CD4-positive, alpha-beta T cell treated with Interferon alpha-2 for 1 hour (primary cell): ENCODE measurements at places on chromosomes 2 and 18.

DNA sequence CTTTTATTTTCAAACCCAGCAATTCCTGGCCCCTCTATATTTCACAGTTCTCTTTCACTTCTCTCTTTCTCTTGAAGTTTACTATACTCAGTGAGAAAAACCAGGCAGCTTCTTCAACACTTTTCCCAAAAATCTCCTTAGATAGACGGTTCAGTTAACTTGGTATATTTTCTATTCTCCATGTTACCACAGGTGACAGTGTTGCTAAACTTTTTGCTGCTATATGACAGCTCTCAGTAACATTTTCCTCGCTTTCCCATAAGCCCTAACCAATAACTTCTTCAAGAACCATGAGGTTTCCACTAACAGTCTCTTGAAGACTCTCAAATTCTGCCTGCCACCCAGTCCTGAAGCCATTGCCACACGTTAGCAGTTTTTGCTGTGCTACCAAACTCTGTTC, 45.8 kb downstream of the CYBRD1 start:
- DNase-seq, result no peak

DNA sequence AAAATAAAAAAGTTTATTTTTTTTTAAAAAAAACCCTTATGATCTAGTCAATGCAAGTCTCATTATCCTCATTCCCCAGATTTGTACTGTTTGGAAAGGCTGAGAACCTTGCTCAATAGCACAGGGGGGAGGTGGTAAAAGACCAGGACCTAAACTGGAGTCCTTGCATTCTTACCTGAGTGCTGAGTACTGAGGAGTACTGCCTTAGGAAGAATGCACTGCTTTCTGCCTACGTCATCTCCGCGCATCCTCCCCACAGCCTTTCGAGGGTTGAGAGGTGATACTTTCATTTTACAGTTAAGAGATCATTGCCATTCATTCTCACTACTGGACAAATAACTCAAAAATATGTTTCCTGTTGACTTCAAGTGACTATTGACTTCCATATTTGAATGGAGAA, 73.8 kb downstream of the MAP3K20 start:
- peak; percentile 34 for DNase-seq

DNA sequence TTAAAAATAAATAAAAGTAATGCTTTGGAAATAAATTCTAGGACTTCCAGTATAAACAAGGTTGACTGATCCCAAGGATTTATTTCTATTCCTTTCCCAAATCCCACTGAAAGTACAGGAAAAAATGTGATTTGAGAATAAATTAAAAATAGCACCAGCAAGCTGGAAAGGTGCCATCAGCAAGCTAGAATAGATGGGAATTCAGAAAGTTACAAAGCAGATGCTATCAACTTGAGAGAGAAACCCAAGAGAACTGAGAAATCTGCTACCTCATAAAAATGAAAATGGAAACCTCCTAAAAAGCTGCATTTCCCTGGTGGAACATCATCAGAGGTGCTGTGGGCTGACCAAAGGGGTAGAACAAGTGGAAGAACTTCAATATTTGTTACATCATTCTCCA, 148.6 kb upstream of the KCNJ3 start:
- DNase-seq, result no peak

GRCh38 chr2:29586919-29587318, 334.5 kb downstream of the ALK start:
- no peak for DNase-seq

DNA sequence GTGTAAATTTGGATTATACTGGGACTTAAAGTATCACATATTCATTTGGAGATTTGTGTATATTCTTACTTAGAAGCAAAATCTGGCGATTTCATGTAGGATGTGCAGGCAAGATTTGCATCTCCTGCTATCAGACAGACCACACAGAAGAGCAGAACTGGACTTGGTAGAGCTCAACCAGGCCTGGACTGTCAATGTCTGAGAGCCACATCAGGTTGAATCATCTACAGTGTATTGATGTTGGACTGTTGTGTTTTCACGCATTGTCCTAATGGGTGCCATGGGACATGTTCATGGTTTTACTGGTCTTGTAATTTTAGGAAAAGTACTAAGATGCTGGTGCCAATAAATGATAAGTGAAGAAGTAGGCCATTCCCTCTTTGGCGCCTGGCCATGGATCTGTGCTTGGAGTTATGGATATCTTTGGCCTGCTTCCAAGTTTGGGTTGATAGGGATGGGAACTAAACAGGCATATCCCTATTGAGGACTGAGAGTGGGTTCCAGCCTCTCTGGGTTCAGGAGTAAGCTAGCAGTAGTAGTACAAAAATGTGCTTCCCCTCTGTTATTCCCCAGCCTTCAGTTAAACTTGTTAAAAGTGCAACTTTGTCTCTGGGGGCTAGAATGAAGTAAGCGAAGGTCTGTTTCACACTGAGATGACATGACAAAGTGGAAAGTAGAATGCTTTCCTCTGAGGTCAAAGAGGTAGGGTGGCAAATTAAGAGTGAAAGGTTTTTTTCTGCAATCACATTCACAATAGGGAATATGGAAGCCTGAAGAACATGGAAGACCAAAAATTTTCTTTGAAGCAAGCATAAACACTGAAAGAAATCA, 49.2 kb upstream of the NEMP2 start:
- no peak for DNase-seq

- no peak for DNase-seq
Measured at GRCh38 chr2:230915319-230915718, 9.7 kb downstream of the GPR55 start.

- DNase-seq, result no peak
Measured at GRCh38 chr2:229154381-229154780, 116.7 kb downstream of the PID1 start.

DNA sequence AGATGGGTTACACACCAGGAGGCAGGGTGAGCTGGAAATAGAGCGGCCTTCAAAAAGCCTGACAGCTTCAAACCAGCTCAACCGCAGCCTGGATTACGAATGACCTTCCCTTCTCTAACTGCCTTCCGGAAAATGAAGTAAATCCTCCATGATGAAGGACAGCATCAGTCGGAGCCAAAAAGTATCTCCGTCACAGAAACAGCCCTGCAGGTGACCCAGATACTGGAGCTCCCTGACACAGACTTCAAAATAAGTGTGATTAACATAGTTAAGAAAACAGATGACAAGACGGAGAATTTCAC, 10.3 kb upstream of the CIB4 start:
- no peak for DNase-seq

DNA sequence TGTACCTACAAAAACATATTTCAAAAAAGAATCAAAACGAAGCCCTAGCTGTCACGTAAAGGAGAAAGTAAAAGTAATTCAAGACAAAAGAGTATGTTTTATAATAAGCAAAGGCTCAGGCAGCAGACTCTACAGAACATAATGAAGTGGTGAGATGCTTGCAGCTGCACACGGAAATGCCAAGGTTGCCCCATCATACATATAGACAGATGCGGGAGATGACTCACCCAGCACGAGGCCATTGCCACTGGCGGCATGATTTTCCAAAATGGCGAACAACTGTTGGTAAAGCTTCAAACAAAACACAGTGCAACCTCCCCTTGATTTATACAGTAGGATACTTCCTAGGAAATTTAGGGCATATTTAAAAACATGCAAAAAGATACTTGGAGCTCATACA, 26.0 kb upstream of the C1QL2 start:
- DNase-seq, result no peak

DNA sequence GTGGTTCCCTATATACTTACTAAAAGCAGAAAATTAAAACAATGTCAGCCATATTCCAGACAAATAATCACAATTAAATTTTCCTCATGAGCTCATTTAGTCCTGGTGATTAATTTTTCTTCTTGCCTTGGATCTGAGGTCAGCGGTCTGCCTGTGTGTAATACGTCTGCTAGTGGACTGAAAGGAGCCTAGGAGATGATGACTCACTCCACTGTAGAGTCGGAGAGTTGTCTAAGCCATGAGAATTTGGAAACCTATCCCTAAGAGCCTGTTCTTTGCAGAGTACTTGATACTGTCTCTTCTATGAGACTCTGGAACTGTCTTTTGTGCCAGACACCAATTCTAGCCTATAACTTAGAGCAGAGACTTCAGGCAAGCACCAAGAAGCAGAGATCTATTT, 94.2 kb upstream of the RAB27B start:
- DNase-seq, result no peak

GRCh38 chr2:136204971-136205370, 87.0 kb upstream of the CXCR4 start:
- no peak for DNase-seq

DNA sequence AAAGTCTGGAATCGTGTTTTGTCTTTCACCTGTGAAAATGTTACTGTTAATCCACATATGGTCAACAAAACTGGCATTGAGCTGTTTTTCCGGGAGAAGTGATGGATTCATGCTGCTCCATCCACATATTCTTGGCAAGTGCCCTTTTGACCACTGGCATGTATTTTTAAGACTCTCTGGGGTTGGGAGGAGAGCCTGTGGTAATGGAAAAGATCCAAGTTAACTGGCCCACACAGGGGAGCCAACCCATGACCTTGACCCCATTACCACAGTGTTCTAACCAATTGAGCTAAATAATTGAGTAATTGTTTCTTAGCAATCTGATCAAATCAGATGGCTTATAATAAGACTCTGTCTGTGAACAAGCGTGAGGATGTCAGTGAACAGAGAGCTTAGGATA, 296.2 kb upstream of the NRP2 start:
- no peak for DNase-seq

GRCh38 chr18:12008842-12009580, 27.7 kb downstream of the IMPA2 start:
- DNase-seq, result no peak

DNA sequence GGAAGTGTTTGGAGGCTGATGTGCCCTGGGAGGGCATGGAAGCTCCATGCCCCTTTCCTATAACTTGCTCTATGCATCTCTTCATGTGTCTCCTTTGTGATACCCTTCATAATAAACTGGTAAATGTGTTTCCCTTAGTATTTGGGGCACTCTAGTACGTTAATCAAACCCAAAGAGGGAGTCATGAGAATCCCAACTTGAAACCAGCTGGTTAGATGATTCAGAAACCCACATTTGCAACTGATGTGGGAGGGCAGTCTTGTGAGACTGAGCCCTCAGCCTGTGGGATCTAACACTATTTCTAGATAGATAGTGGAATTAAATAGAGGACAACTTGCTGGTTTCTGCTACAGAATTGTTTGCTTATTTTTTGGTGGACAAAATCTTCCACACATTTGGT, 20.3 kb downstream of the ANKRD30B start:
- no peak for DNase-seq

GRCh38 chr18:61443081-61443725, 110.0 kb downstream of the CDH20 start:
- DNase-seq, result no peak

- no peak for DNase-seq
Measured at GRCh38 chr2:234355021-234355720, 141.7 kb downstream of the ARL4C start.

GRCh38 chr2:100964681-100965169, 37.4 kb upstream of the RPL31 start:
- no peak for DNase-seq

DNA sequence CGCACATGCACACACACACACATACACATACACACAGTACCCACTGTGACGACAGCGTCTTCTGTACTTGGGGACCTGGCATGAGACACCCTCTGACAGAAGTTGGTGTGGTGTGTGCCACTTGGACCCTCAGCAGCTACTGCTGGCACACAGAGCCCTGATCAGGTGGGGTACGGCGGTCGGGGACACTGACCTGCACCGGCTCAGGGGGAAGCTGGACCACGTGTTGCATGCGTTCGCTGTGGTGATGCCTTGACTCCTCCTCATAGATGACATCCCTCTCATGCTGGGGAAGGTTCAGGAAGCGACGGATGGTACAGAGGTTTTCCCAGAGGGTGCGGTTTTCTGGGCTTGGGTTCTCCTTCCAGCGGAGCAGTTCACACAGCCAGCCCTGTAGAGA, 149.2 kb downstream of the SATB2 start:
- no peak for DNase-seq

DNA sequence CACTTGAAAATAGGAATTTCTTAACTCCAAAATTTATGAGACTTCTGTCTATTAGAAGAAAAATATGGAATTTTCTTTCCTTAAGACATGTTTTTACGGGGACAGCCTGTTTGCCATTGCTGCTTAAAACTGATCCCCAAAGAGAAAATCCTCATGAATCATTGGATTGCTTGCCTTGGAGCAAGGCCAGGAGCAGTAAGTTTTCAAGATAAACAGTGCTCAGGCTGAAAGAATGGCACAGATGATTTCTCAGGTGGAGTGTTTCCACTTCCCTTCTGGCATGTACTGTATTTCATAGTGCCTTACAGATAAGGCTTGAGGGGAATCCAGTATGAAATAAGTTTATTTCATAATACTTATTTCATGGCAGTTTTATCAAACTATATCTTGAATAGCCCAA, 74.3 kb upstream of the MMADHC start:
- DNase-seq, result no peak

DNA sequence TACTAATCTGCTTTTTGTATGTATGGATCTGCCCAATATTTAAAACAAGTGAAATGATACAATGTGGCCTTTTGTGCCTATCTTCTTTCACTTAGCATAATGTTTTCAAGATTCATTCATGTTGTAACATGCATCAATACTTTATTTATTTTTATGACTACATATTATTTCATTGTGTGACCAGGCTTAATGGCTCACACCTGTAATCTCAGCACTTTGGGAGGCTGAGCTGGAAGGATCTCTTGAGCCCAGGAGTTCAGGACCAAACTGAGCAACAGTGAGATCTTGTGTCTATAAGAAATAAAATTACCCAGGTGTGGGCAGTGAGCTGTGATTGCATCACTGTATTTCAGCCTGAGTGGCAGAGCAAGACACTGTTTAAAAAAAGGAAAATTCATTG, 33.2 kb downstream of the SPOPL start:
- no peak for DNase-seq

- no peak for DNase-seq
Measured at GRCh38 chr2:128563348-128563687, 244.7 kb upstream of the HS6ST1 start.

- DNase-seq, result no peak
Measured at GRCh38 chr2:174764280-174765255, at the start of gene CHRNA1. CHRNA1 (minus strand) TSS chr2:174764472; CDS start chr2:174764394, 78 bp downstream.

- DNase-seq, result no peak
Measured at GRCh38 chr2:190214426-190215194, 105.0 kb downstream of the HIBCH start.

- DNase-seq, result no peak
Measured at GRCh38 chr2:273333-273732, 8.6 kb downstream of the ACP1 start.

GRCh38 chr2:62814123-62814522, 108.6 kb downstream of the EHBP1 start:
- no peak for DNase-seq

DNA sequence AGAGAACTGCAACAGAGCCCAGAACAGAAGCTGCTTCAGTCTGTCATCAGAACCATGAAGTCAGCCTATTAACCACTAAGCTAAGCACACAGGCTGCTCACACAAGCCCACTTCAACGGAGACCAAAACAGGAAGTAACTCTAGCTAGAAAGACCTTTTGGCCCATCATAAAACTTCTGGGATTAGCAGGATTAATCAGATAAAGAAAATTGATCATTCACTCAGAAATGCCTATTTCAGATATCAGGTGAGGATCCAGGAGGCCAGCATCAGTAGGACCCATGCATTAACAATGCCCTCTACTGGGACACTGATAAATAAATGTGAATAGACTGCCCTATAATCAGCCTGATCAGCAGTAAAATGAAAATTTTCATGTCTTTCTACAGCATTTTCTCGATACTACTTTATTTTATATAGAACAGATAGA, 101.4 kb downstream of the WDPCP start:
- no peak for DNase-seq
